ENCODE measurements at places on chromosomes 16 and 17.

DNA sequence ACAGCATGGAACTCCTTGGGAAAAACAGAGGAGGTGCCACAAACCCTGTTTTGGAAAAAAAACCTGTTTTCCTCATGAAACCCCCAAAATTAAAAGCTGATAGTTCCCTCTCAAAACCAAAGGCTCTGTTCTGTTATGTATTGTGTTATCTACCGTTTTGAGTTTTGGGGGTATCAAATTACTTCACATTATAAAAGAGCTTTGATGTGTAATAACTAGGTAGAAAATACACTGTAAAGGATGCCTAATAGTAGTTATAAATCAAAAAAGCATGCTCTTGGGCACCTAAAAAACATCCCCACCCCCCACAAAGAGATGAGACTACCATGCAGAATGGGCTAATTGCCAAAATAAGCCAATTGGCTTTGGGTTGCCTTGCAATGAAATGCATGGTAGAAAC, 30.8 kb downstream of the C16orf54 start:
- no peak for DNase-seq

DNA sequence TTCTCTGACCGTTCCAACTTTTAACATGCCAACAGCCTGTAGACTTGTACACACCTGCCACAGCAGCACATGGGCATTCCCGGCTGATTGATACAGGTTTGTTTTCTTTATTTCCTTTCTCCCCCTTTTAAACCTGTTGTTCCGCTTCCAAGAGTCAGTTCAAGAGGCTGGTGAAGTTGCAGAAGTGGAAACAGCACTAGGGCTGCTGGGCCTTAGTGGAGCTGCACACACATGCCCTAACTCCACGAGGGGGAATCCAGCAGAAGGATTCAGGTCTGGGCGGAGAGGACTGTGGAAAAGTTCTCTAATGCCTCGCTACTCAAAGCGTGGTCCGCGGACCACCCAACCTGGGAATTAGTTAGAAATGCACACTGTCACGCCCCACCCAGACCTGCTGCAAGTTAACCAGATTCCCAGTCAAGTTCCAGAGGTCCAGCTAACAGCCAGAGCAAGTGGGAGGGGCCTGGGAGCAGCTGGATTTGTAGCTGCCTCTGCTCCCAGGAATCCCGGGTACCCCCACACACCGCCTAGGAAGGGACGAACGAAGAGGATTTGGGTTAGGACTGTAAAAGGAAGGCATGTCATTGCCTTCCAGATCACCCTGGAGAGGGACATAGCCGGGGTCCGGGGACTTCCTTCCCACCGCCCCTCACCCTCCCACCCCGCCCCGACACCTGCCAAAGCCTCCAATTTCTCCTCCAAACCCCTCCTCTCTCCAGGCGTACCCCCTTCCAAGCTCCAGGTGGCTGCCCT, 542 bp downstream of the SLC39A11 start:
- DNase-seq, result no peak

DNA sequence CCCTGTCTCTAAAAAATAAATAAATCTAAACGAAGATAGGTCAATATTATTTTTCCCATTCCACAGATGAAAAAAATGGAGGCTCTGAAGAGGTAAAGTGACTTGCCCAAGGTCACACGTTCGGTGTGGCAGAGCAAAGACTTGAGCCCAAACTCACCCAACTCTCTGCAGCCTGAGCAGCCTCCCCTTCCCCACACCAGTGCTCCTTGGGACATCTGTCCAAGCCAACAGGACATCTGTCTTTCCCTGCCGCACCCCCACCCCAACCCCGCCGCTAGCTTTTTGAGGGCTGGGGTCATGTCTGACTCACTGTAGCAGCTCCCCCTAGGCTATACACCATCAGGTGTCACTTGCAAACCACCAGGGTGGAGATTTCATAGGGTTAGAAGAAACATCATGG, 5.2 kb upstream of the BEAN1 start:
- DNase-seq, result no peak

DNA sequence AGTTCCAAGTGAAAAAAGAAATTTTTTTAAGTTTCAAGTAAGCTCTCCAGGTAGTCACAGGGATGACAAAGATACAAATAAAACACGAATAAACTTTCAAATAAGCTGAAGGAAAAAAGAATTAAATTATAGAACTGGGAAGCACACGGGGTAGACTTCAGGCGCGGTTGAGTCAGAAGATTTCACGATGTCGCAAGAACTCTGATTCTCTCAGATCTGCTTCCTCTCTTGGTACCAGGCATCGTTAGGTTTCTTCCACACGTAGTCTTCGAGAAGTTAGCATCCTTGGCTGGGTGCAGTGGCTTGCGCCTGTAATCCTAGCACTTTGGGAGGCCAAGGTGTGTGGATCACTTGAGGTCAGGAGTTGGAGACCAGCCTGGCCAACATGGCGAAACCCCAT, 784.1 kb upstream of the RBFOX1 start:
- no peak for DNase-seq

GRCh38 chr17:8623591-8623990, 6.9 kb downstream of the MYH10 start:
- DNase-seq, result no peak

DNA sequence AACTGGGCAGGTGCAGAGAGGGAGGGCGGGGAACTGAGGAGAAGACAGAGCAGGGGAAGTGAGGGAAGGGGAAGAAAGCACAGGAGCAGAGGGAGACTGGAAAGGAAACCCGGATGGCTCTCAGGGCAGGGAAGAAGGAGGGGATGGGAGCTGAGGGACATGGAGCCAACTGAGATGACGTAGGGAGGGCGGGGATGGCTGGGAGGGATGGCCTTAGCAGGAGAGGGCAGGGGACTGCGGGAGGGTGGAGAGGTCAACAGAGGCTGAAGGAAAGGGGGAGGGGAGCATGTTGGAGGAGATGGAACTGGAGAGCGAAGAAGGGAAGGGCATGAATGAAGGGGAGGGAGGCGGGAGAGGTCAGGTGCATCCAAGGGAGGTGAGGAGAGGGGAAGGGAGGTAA, 81.9 kb downstream of the KCNJ12 start:
- DNase-seq, result no peak

GRCh38 chr16:56841659-56842058, 23.3 kb upstream of the SLC12A3 start:
- no peak for DNase-seq

DNA sequence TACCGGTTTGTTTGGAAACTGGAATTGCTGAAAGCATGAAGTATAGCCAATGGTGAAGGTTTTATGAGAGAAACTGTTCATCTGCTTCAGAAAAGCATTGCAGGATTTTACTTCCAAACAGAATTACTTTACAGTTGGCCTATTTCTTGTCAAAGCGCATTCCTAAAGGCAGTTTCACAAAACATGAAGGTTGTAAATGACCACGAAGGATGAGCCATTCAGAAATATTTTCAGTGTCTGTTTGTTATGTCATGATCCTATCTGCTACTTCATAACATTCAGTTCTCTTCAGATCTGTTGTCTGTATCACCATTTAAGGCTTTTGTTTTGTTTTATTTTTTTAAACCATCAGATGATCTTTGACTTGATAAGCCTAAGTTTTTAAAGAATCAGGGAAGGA, 45.7 kb downstream of the AATF start:
- no peak for DNase-seq

GRCh38 chr16:61309386-61309785, 726.9 kb downstream of the CDH8 start:
- DNase-seq, result no peak

GRCh38 chr17:39573447-39574298, 34.0 kb downstream of the NEUROD2 start:
- no peak for DNase-seq

GRCh38 chr17:74386386-74386785, 19.1 kb downstream of the GPR142 start:
- DNase-seq, result no peak

DNA sequence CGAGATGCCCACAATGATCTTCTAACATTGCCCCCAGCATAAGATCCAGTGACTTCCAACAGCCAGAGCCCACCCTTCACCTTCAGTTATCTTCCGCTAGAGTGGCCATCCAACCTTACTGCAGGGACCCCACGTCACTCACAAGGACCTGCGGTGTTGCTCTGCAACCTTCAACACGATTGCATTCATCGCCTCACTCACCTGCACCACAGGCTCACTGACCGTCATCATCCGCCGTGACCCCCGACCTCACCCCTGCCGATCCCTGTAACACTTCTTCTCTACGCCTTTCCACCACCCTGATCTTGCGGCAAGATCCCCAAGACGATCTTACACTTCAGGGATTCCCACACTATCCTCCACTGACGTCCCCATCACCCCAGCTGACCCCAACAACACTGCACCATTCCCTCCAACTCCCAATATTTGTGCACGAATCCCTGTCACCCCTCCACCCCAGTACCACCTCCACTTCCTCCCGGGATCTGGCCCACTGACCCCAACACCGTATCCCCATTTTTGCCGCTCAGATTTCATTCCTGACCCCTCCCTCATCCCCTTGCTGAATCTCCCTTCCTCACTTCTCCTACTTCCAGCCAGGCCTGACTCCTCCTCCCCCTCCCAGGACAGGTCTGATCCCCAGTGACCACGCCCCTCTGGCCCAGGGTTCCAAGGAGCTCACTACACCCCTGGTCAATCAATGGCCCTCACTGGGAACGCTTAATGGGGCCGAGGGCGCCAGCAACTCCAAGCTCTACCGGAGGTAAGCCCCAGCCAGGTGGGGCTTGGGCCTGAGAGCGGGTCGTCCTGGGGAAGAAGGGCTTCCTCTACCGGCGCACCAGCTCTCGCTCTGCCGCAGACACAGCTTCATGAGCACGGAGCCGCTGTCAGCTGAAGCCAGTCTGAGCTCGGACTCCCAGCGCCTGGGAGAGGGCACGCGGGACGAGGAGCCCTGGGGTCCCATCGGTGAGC, 7.6 kb downstream of the RUNDC3A start:
- DNase-seq, result no peak

GRCh38 chr17:41511116-41511515, 5.7 kb upstream of the KRT13 start:
- DNase-seq, result no peak

DNA sequence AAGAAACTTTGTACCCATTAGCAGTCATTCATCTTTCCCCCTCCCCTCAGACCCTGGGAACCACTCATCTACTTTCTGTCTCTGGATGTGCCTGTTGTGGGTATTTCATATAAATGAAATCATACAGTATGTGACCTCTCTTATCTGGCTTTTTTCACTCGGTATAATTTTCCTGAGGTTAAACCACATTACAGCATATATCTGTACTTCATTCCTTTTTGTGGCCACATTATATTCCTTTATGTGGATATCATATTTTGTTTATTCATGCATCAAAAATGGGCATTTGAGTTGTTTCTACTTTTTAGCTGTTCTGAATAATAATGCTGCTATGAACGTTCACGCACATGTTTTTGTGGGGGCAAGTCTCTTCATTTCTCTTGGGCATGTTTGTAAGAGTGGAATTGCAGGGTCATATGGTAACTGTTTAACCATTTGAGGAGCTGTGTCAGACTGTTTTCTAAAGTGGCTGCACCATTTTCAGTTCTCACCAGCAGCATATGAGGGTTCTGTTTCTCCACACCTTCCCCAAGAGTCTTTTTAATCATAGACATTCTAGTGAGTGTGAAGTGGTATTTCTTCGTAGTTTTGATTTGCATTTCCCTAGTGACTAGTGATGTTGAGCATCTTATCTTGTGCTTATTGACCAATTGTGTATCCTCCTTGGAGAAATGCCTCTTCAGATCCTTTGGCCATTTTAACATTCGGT, 3.8 kb downstream of the SNX29 start:
- DNase-seq, result no peak

DNA sequence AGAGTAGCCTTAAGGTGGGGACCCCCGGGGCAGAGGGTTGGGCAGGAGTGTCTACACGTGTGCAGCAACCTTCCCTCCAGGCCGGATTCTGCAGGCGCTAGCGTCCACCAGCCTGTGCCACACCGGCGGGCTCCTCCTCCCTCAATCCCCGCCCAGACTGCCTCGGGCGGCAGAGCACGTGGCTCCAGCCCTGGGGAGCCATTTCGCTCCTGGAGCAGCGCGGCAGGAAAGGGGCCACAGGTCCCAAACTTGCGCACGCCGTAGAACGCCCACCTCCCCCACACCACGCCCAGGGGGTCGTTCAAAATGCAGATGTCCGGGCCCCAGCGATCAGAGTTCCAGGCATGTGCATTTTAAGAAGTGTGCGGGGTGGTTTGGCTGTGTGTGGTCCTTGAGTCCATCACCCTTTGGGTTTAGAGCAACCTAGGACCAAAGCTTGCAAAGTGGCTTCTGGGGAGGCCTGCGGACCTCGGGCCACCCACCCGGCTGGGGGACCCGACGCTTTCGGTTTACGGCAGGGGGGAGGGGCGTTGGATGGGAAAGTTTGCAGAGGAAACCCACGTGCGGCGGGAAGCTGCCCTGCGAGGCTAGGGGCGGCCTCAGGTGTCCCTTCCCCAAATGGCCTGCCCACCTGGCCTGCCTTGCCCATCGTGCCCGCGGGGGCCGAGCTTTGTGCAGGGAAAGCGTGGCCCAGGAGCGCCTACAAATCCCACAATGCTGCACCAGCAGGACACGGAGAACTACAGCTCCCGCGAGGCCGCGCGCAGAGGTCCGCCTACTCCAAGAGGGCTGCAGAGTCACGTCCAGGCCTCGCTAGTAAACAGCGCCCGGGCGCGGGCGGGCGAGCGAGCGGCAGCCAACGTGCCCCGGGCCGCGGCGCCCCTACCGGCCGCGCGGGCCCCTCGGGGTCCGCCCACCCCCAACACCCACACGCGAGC, 1.4 kb downstream of the TFAP4 start:
- peak; percentile 93 for DNase-seq

GRCh38 chr16:88505405-88506082, 52.5 kb downstream of the ZFPM1 start:
- no peak for DNase-seq

DNA sequence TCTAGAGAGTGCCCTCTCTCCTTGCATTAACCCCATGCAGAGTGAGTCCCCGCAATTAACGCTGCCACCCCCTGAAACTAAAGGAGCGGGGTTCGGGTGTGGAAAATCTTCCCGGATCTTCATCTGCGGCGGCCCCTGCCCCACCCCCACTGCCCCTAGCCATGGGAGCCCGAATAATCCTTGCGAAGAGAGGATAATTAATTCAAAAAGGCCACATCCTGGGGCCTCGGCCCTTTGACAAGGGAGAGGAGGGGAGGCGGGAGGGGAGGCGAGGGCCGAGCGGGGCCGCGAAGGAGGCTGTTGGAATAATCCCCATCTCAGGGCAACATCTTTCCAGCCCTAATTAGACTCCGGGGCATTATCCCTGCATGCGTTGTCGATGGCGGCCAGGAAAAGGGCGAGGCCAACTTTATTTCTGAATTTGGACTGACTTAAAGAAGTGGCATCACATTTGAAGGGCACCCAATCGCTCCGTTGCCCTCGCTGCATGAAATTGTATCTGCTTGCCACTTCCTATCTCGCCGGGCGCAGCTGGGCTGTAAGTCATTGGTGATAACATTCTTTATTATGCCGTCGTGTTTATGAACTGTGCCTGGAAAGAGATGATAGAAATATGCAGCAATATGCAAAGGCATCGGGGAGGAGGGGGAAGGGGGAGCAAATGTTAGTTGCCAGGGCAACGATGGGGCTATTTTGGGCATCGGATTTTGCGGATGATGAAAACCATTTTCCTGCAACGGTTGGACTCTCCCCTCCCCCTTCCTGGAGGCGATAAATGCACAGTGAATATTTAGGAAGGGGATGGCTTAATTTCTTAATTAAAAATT, 387.1 kb upstream of the TNRC6C start:
- no peak for DNase-seq
